Naive thymus-derived CD4-positive, alpha-beta T cell (primary cell): ENCODE measurements at places on chromosomes 7 and 10. TPM values are rescaled to one million over a fixed set of nuclear protein-coding genes. Genes with fewer than 3 reads are reported as not detected.

GBX1 gene
- not detected for polyA plus RNA-seq

PRPS1L1 gene
- polyA plus RNA-seq = not detected

IGFBP1 gene
- not detected for polyA plus RNA-seq

STEAP4 gene
- not detected for polyA plus RNA-seq

GRCh38 chr10:57513637-57514036 lies 754.1 kb downstream of the IPMK start:
- no peaks in the 10 kb centered on the region for H3K4me1 ChIP-seq
- no peaks in the 10 kb centered on the region for H3K27me3 ChIP-seq
- DNase-seq = no peak
- no peaks in the 10 kb centered on the region for H3K36me3 ChIP-seq

DNA sequence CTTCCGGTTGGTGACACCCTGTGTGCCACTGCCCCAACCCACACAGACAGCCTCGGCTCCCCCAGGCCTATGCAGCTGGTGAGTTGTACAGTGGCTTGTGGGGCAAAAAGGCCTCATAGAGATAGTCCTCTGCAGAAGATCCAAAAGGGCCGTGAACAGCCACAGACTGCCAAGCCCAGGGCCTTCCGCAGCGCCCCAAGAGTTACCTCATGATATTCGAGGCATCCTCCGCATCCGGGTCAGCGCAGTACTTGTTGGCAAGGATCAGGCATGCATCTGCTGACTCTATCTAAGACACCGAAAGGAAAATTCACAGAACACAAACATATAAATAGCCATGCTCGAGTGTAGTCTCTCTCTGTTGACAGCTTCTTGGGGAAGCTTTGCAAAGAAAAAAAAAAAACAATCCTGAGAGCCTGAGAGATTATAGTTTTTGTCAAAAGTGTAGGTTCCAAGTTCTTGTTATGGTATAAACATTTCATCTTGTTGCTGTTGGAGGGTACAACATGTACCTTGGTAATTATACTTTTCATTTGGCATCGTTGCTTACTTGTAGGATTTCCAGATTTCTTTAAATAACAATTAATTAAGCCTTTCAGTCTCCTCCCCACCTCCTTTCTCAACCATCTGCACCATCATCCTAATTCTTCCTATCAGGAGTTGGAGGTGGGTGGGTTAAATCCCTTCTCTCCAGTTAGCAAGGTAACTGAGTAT lies 553.0 kb downstream of the KCNMA1 start:
- no peak overlapping the region for H3K27ac ChIP-seq
- no peak overlapping the region for H3K4me3 ChIP-seq
- no peaks in the 10 kb centered on the region for H3K27me3 ChIP-seq
- H3K36me3 ChIP-seq = no peaks in the 10 kb centered on the region
- DNase-seq = no peak
- no peaks in the 10 kb centered on the region for H3K4me1 ChIP-seq

- no peak for DNase-seq
- no peaks in the 10 kb centered on the region for H3K36me3 ChIP-seq
- H3K27ac ChIP-seq = no peak overlapping the region
- H3K4me1 ChIP-seq = no peaks in the 10 kb centered on the region
- H3K27me3 ChIP-seq = no peaks in the 10 kb centered on the region
Observed at GRCh38 chr10:31958856-31959255, 30.2 kb upstream of the ARHGAP12 start.

DNA sequence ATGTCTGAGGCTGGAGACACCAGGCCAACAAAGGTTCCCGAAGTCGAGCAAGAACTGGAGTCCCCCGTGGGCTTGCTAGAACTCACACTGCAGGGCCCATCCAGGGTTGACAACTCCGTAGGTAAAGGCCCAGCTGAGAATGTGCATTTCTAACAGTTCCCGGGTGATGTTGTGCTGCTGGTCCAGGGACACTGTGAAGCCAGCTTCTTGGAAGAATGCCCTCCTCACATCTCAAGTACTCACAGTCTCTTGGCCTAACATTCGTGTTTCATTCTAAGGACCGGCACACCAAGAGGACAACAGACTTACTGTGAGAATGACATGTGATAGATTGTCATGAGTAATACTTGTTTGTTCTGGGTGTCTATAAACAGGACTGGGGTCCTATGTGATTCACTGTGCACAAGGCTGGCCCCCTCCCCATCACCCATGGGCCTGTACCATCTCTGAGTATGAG lies 682.3 kb upstream of the IGFBP3 start:
- DNase-seq = no peak
- no peak overlapping the region for H3K27ac ChIP-seq
- H3K4me1 ChIP-seq = no peaks in the 10 kb centered on the region
- H3K36me3 ChIP-seq = no peaks in the 10 kb centered on the region
- no peaks in the 10 kb centered on the region for H3K27me3 ChIP-seq

DNA sequence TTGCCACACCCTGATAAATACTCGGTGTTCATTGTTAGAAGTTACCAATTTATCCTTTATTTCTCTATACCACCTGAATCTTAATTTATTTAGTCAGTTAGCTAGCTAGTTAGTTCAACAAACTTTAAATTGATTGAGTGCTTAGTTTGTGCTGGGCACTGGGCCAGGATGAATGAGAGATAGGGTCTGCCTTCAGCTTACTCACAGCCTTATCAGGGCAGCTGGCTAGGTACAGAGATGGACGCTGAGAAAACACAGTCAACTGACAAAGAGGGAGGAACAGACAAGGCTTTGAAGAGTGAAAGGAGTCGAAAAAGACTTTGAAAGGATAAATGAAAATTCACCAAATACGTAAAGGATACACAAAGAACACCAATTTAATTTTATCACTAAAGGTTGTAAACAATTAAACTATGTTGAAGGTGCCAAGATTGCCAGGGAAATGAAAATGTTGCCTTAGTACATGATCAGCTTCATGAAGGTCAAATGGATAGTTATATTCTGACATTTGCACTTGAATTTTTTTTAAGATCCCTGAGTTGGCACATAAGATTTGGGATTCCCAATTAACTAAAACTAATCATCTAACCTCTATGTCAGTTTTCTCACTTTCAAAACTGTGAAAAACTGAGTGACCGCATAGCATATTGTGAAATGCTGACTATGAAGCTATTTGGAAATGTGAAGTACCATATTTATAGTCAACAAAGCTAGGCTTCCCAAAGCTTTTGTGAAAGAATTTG lies 2.1 kb downstream of the CAV2 start:
- no peak for DNase-seq
- H3K4me1 ChIP-seq = no peaks in the 10 kb centered on the region
- H3K27ac ChIP-seq = no peak overlapping the region
- H3K27me3 ChIP-seq = peaks cover 8% of the 10 kb centered on the region

DNA sequence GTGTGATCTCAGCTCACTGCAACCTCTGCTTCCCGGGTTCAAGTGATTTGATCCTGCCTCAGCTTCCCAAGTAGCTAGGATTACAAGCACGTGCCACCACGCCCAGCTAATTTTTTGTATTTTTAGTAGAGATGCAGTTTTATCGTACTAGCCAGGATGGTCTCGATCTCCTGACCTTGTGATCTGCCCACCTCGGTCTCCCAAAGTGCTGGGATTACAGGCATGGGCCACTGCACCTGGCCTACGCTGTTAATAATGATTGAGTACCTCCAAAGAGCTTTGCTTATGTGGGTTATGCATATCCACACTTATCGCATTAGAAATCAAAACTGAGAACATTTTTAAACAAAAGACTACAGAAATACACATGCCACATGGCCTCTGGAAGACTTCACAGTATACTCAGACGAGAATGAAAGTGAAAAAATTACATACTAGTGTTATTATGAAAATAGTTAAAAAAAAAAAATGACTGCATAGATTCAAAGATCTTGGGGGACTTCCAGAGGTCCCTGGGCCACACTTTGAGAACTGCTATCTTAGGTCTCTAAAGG lies 25.4 kb downstream of the RPP38 start:
- H3K4me3 ChIP-seq = no peak overlapping the region
- H3K36me3 ChIP-seq = no peaks in the 10 kb centered on the region
- no peak overlapping the region for H3K27ac ChIP-seq
- no peaks in the 10 kb centered on the region for H3K27me3 ChIP-seq
